Stimulated activated CD8-positive, alpha-beta memory T cell treated with anti-CD3 and anti-CD28 coated beads, Interleukin-4, amount 100 ng/mL, for 4 hours (primary cell): ENCODE measurements at places on chromosomes 3 and 15.

DNA sequence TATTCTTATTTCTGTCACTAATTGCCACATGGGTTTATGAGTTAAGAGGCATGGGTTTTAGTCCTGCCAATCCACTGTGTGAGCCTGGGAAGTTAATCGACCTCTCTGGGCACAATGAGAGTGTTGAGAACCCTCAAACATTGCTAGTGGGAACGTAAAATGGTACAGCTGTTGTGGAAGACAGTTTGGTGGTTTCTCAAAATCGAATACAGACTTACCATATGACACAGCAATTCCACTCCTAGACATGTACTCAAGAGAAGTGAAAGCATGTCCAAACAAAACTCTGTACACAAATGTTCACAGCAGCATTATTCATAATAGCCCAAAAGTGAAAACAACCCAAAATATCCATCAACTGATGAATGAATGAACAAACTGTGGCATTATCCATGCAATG, 5.7 kb upstream of the GNB5 start:
- DNase-seq: no peak

DNA sequence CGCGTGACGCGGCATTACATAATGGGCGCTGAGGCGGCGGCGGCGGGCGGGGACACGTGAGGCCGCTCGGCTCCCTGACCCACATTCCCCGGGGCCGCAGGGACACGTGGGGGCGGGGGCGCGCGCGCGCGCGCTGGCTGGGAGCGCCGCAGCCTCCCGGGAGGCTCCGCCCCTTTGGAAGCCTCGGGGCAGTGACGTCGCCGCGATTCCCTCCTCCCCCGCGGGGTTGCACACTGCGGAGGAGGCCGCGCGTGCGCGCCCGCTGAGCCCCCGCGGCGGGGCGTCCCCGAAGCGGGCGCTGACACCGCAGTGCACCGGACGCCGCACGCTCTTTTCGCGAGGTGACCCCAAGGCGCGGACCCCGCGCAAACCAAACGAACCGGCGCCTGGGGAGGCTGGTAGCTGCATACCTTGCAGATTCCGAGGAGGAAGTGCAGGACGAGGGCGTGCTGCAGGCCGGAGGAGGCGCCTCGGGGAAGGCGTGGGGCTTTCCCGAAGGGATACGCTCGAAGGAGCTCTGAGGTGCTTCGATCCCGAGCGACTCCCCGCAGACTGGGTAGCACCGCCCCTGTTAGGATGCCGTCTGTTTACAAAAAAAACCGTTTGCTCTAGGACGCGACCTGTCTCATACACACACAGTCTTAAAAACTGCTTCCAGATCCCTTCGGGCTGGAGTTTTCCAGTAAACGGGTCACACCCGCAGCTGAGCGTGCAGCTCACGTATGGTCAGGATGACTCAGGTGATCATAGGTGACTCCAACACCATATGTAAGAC, 1.0 kb downstream of the NR1D2 start:
- DNase-seq: peak; percentile 87

GRCh38 chr15:74122403-74123130, 7.8 kb upstream of the ISLR2 start:
- DNase-seq: no peak

GRCh38 chr3:188807006-188807405, 364.8 kb upstream of the TPRG1 start:
- no peak for DNase-seq

- DNase-seq: no peak
Measured at GRCh38 chr3:170144437-170144843, 37.1 kb downstream of the PHC3 start.
